ENCODE measurements at places on chromosomes 12 and 14. TPM values are rescaled to one million over a fixed set of nuclear protein-coding genes. Genes with fewer than 3 reads are reported as not detected.

SNAPC1 gene
- 2.7 TPM for total RNA-seq

- no peak for DNase-seq
Measured at GRCh38 chr14:88420187-88420586, 34.7 kb downstream of the SPATA7 start.

GRCh38 chr12:120115066-120115465 is 1.5 kb downstream of the RAB35 start:
- DNase-seq = no peak

DNA sequence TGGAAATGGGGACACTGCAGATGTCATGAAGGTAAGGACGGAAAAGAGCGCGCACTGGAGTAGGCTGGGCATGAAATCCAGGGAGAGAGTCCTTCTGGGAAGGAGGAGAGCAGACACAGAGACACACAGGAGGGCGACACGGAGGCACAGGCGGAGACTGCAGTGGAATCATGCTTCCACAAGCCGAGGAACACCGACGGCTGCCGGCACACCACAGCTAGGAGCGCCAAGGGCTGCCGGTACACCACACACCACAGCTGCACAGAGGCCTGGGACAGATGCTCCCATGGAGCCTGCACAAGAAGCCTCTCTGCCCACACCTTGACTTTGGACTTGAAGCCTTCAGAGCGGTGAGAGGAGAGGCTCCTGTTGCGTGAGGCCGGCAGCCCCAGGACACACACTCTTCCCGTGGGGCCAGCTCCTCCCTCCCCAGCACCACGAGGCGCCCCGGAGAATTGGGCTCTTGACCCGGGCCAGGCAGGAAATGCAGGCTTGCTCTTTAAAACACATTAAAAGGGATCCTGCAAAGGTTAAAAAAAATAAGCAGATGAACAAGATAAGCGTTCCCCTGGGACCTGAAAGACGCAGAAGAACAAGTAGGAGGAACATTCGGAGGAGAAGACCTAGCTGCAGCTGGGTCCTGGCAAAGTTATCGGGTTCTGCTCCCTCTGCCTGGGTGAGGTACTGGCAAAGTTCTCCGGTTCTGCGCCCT is 28.3 kb upstream of the FZD10 start:
- DNase-seq = no peak

- DNase-seq = no peak
Measured at GRCh38 chr12:95177201-95177768, 40.0 kb downstream of the FGD6 start.

MIP gene
- total RNA-seq = under 0.01 TPM

BCAT1 gene
- total RNA-seq = 52.2 TPM

PLA2G1B gene
- total RNA-seq = 1.3 TPM

- no peak for DNase-seq
Measured at GRCh38 chr14:92185559-92185958, 63.8 kb downstream of the CPSF2 start.

GRCh38 chr12:116318576-116319232 is 41.2 kb upstream of the MED13L start:
- no peak for DNase-seq

DNA sequence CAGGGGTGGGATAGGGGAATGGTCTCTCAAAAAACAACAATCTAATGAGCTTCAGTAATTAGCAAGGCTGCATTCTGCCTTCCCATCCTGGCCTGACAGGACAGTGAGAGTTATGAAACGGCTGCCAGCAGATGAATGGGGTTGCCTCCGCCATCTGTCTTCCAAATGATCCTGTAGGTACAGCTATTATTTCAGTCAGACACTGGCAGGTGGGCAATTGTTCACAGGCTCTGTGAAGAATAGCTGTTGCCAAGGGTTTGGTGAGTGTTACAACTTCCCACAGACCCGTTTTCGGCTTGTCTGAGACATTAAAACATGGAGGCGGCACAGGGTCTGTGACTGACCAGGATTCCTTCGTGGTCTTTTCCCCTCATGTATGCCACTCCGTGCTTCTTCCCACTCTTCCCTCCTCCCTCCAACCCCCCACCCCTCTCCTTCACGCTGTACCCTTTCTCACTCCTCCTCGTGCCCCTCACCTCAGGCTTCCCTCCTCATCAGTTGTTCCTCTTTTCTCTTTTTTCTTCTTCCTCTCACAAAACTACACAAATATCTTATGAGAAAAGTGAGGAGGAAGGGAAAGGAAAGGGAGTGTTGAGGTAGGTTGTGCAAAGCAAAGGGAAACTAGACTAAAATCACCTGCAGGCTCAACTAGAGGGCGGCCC is 160.8 kb upstream of the GZMB start:
- DNase-seq = no peak
